ENCODE measurements at places on chromosomes 11 and 22.

DNA sequence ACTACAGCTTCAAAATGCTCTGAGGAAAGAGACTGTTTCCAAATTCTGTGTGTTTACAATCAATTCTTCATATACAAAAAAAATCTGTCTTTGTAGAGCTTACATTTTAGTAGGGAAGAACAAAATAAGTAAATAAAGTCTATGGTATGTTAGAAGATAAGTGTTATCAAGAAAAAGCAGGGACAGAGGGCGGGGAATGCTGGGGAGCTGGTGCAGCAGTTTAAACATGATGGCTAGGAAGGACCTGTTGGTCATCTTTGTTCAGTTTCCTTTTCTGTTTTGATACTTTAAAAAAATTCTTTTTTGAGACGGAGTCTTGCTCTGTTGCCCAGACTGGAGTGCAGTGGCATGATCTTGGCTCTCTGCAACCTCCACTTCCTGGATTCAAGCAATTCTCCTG lies 16.1 kb downstream of the TMEM25 start:
- H3K36me3 ChIP-seq = no peaks in the 10 kb centered on the region
- DNase-seq = no peak
- H3K4me3 ChIP-seq = no peak overlapping the region
- H3K27ac ChIP-seq = no peak overlapping the region
- no peaks in the 10 kb centered on the region for H3K27me3 ChIP-seq

- H3K4me1 ChIP-seq = no peaks in the 10 kb centered on the region
- no peaks in the 10 kb centered on the region for H3K27me3 ChIP-seq
- DNase-seq = no peak
- no peak overlapping the region for H3K4me3 ChIP-seq
- no peak overlapping the region for H3K27ac ChIP-seq
These were observed 15.3 kb upstream of the ACCSL start for GRCh38 chr11:44032299-44033085.

GRCh38 chr22:33380789-33381530 lies 322.8 kb upstream of the SYN3 start:
- H3K4me1 ChIP-seq = no peaks in the 10 kb centered on the region
- H3K4me3 ChIP-seq = no peak overlapping the region
- H3K27ac ChIP-seq = no peak overlapping the region
- H3K27me3 ChIP-seq = no peaks in the 10 kb centered on the region

DNA sequence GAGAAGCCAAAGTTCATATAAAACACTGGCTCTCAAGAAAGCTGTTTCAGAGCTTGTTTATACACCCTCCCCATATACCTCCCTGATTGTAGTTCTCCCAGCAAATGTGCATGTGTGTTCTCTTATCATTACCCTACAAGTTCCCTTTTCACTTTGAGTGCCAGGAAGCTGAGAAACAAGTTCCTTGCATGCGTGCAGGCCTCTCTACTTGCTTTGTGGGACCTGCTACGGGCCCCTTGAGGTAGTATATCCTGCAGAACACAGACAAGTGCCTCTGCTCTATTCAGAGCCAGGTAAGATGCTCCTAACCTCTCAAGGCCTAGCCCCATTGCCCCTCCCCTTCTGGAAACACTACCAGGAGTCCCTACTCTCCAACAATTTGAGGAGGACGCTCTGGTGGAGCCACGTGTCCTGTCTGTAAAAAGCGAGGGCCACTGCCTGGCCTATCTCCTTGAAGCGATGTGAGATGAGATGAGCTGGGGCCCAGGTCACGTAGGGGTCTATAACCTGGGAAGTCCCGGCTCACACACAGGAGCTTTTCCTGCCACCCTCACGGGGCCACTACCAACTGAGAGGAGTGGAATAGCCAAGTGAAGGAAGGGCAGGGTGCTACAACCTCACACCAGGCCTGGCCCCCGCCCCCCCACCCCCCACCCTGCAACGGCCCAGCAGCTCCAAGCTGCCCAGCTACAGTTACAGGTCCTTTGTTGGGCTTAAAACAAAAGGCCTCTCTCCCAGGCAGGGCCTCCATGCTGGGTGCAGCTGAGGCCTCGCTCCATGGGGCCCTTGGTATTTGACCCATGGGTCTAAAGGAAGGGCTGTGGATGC lies 2.6 kb upstream of the ATP5MGL start:
- no peaks in the 10 kb centered on the region for H3K36me3 ChIP-seq
- DNase-seq = no peak
- no peaks in the 10 kb centered on the region for H3K27me3 ChIP-seq
- H3K4me3 ChIP-seq = no peak overlapping the region
- peak overlapping the region; percentile 91 for H3K27ac ChIP-seq

DNA sequence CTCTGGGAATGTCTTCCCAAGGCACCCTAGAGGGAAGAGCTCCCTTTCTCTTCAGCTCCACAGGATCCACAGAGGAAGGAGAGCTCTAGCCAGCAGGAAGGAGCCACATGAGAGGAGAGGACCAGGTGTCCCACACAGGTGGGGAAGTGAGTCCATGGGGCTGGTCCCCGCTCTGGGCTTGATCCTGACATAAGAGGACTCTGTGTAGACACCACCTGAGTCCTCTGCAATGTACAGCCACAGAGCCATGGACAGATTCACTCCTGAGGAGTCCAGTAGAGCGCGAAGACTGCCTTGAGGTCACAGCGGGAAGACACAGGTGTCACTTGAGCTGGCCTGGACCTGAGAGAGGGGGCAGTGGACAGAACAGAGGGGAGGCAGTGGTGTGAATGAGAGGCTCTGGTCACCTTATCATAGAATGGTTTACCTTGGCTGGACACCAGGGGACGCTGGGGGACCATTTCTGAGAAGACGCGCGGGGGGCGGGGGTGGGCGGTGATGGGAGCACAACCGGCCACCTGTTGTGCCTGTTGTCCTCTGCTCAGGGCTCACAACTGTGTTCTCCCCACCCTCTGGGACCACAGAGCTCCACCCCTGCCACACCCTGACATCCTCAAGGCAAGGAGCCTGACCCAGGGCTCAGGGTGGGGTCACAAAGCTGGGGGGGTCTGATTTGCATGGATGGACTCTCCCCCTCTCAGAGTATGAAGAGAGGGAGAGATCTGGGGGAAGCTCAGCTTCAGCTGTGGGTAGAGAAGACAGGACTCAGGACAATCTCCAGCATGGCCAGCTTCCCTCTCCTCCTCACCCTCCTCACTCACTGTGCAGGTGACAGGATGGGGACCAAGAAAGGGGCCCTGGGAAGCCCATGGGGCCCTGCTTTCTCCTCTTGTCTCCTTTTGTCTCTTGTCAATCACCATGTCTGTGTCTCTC lies 128.2 kb downstream of the ZNF280B start:
- H3K4me3 ChIP-seq = no peak overlapping the region
- H3K4me1 ChIP-seq = no peaks in the 10 kb centered on the region
- no peak overlapping the region for H3K27ac ChIP-seq
- no peaks in the 10 kb centered on the region for H3K36me3 ChIP-seq

DNA sequence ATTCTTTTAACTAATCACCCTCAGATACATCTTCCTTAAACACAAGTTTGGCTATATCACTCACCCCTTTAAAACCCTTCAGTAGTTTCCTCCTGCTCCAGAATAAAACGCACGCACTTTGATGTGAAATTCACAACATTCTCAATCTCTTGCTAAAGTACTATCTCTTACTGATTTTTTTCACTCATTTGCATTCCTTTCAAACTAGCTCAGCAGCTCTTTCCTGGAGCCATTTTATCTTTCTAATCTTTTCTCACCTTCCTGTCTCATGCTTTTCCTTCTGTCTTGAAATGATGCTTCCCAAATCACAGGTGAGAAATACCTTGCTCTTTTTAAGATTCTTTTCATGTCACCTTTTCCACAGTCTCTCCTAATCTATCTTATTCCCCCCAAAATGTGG lies 1074.4 kb downstream of the DLG2 start:
- no peaks in the 10 kb centered on the region for H3K36me3 ChIP-seq
- no peak overlapping the region for H3K27ac ChIP-seq
- no peaks in the 10 kb centered on the region for H3K27me3 ChIP-seq
- no peak for DNase-seq
- no peak overlapping the region for H3K4me3 ChIP-seq

DNA sequence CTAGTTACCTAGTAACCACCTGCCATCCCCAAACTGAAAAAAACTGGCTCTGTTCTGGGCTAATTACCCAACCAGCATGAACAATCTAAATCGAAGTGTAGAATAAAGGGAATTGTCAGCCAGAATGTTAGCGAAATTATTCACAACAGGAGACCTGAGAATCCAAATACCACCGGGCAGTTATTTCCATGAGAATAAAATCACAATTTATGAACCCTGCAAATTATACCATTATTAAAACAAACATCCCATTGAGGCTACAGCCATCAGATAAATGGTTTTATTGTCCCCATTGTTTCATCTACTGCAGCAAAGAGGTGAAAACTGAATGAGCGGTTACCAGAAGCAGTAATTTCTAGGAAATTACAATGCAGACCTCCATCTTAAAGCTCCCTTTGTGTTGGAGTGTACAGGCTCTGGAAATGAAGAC lies 21.7 kb downstream of the FAM168A start:
- no peaks in the 10 kb centered on the region for H3K27me3 ChIP-seq
- no peaks in the 10 kb centered on the region for H3K36me3 ChIP-seq
- no peak for DNase-seq
- H3K4me3 ChIP-seq = no peak overlapping the region
- H3K27ac ChIP-seq = no peak overlapping the region

- no peak overlapping the region for H3K4me3 ChIP-seq
- H3K27ac ChIP-seq = no peak overlapping the region
- peaks cover 5% of the 10 kb centered on the region for H3K27me3 ChIP-seq
- no peaks in the 10 kb centered on the region for H3K4me1 ChIP-seq
- no peak for DNase-seq
These were observed 5.6 kb upstream of the SEC14L4 start for GRCh38 chr22:30511109-30511508.

GRCh38 chr22:47691152-47691895 lies 928.9 kb downstream of the TBC1D22A start:
- H3K27ac ChIP-seq = no peak overlapping the region
- H3K4me1 ChIP-seq = no peaks in the 10 kb centered on the region
- DNase-seq = no peak
- H3K36me3 ChIP-seq = no peaks in the 10 kb centered on the region
- H3K27me3 ChIP-seq = peaks cover 19% of the 10 kb centered on the region

DNA sequence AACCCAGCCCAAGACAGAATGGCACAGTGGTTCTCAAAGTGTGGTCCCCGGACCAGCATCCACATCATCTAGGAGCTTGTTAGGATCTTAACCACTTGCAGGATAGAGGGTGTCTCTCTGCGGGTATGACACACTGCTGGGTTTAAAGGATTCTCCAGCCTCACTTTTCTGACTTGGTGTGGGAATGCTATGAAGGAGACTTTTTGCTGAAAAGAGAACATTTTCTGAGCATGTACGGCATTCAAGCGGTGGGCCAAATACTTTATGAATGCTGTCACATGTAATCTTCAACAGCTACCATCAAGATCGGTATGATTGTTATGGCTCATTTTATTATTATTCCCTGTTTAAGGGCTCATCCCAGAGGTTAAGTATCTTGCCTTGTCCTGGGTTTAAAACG lies 1.8 kb upstream of the CD82 start:
- H3K4me1 ChIP-seq = peaks cover 9% of the 10 kb centered on the region
- H3K4me3 ChIP-seq = no peak overlapping the region
- peak overlapping the region; percentile 99 for H3K27ac ChIP-seq
- DNase-seq = no peak
- H3K27me3 ChIP-seq = no peaks in the 10 kb centered on the region

DNA sequence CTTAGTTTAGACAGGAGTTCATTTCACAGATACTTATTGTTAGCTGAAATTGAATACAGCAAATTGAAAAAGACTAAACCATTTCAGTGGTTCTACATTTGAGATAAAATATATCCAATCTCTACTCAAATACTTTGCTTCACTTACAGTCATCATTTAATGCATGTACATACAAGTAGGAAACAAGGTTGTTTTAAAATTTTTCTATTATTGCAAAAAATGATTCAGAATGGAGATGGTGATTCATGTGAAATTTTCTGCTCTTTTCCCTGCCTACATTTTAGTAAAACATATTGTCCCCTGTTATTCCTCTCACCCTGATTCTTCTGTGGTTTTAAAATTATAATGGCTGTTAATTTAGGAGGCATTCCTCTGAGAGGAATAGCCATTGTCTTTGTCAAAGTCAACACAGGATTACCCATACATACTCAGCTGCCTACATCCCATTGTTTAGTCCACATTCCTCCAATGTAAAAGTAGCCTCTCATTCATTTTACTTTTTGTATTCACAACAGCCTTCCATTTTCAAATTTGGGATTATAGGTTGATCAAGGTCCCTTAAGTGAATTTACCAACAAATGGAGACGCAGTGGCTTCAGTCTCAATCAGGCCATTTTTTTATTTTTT lies 60.1 kb downstream of the TRPC6 start:
- no peak overlapping the region for H3K4me3 ChIP-seq
- H3K27ac ChIP-seq = no peak overlapping the region
- no peaks in the 10 kb centered on the region for H3K4me1 ChIP-seq
- DNase-seq = no peak
- no peaks in the 10 kb centered on the region for H3K36me3 ChIP-seq

GRCh38 chr11:67373648-67374570 lies 511 bp upstream of the CLCF1 start:
- H3K36me3 ChIP-seq = no peaks in the 10 kb centered on the region
- H3K27me3 ChIP-seq = no peaks in the 10 kb centered on the region
- DNase-seq = peak; percentile 83
- peaks cover 15% of the 10 kb centered on the region for H3K4me1 ChIP-seq
- H3K4me3 ChIP-seq = peak overlapping the region; percentile 75

GRCh38 chr22:22474733-22475132 lies 33.8 kb downstream of the ZNF280B start:
- H3K27me3 ChIP-seq = no peaks in the 10 kb centered on the region
- H3K36me3 ChIP-seq = no peaks in the 10 kb centered on the region
- H3K4me3 ChIP-seq = no peak overlapping the region

GRCh38 chr11:71379701-71380100 lies 68.5 kb downstream of the DHCR7 start:
- no peak for DNase-seq
- no peaks in the 10 kb centered on the region for H3K4me1 ChIP-seq
- H3K27me3 ChIP-seq = no peaks in the 10 kb centered on the region
- H3K27ac ChIP-seq = no peak overlapping the region
- no peak overlapping the region for H3K4me3 ChIP-seq
